ENCODE measurements at places on chromosomes 16 and 17.
A peak's percentile ranks its signal among the peaks of the same experiment; 100 is the strongest.

GRCh38 chr16:9438991-9439390, 347.5 kb downstream of the HAPSTR1 start:
- no peak for DNase-seq

- DNase-seq = no peak
Measured at GRCh38 chr17:79135628-79136405, 61.2 kb downstream of the ENGASE start.

DNA sequence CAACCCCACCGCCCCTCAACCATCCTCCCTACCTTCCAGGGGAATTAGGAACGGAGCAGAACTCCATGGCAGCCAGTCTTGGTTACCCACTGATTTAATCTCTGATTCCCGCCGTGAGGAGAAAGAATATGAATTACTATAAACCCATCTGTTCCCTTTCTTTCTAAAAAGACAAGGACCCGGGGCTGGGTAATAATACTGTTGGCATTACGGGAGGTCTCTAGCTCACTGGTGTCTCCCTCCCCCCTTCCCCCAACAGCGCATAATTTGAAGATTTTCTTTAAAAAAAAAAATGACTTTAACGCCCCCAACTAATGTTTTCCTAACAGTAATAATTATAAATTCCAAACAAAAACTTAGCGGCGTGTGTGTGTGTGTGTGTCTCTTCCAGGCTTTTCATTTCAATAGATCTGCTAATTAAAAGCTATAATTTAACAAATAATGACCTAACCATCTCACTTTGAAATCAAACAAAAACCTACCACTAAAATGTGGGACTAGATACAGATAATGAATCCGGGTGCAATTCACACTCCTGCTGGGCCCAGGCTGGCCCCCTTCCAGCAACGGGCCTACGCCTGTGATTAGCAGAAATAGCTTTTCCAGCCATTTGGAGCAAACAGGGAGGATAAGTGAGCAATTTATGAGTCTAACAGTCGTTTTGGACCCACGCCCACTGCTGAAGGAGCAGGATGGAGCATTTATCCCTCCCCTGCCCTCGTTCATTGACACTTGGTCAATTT, 18.2 kb upstream of the BHLHA9 start:
- no peak for DNase-seq

- no peak for DNase-seq
Measured at GRCh38 chr17:17913695-17914332, 58.4 kb downstream of the TOM1L2 start.

- no peak for DNase-seq
Measured at GRCh38 chr16:1026784-1027500, 45.4 kb downstream of the SOX8 start.

DNA sequence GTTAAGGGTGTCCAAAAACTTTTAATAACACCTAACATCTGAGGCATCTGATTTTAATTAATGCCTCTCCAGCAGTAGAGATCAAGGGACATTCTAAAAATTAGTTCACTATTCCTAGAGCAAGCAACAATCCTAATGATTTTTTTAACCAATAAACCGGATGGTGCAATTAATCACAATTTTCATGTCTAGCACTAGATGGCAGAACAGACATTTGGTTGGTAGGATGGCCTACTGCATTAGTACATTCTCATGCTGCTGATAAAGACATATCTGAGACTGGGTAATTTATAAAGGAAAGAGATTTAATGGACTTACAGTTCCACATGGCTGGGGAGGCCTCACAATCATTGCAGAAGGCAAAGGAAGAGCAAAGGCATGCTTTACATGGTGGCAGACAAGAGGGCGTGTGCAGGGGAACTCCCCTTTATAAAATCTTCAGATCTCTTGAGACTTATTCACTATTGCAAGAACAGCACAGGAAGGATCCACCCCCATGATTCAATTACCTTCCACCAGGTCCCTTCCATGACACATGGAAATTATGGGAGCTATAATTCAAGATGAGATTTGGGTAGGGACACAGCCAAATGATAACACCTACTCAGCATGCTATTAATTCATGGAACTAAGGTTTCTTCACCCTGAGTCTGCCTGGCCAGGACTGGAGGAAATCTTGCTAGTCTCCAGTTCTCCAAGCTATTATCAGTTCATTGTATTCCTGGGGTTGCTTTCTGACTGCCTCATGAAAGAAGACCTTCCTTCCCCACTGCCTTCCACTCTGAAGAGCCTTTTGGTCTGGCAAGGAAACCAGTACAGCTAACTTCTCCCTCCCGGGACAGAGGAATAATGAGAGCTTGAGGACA, 24.8 kb downstream of the HS3ST3A1 start:
- DNase-seq = no peak

GRCh38 chr17:15503731-15504130, 36.3 kb upstream of the CDRT4 start:
- DNase-seq = no peak

- no peak for DNase-seq
Measured at GRCh38 chr17:14545156-14545906, 244.4 kb downstream of the HS3ST3B1 start.

DNA sequence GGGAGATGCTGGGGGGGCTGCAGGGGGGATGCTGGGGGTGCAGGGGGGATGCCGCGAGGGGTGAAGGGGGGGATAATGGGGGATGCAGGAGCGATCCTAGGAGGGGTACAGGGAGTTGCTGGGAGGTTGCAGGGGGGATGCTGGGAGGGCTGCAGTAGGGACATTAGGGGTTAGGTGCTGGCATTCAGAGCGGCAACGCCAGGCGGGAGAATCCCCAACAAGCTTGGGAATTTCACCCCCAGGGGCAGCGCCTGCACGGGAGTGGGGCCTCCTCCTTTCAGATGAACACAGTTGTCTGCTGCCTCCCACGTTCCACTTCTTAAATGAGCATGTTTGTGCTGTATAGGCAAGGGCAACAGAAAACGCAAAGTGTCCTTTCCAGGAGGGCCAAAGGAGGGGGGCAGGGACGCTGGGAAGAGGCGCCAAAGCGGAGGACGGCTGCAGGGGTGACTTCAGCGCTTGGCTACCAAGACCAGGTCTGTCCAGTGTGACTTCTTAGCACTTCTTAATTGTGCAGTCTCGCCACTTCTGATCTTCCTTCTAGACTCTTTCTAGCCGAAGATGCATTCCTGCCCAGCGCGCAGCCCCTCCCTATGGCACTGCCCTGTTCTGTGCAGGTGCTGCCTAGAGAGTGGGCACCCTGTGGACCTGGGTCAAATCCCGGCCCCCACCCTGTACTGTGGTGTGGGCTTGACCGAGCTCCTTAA, 2.0 kb upstream of the SLC6A4 start:
- no peak for DNase-seq

DNA sequence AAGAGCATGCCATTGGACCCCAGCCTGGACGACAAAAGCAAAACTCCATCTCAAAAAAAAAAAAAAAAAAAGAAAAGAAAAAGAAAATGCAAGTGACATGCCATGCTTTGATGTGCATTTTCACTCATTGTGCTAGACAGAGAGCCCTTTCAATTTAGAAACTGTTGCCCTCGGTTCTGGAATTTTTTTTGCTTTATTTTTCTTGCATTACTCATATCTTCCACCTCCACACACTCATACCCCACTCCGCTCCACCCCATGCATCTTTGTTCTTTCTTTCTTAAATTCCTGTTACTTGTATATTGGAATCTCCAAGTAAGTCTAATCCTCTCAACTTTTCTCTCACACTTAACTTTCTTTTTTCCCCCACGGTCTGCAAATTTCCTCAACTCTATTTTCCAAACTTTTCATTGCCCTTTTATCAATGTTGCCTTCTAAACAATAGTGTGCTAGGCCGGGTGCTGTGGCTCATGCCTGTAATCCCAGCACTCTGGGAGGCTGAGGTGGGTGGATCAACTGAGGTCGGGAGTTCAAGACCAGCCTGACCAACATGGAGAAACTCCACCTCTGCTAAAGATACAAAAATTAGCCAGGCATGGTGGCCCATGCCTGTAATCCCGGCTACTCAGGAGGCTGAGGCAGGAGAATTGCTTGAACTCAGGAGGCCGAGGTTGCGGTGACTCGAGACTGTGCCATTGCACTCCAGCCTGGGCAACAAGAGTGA, 16.8 kb upstream of the SUZ12 start:
- DNase-seq = no peak

DNA sequence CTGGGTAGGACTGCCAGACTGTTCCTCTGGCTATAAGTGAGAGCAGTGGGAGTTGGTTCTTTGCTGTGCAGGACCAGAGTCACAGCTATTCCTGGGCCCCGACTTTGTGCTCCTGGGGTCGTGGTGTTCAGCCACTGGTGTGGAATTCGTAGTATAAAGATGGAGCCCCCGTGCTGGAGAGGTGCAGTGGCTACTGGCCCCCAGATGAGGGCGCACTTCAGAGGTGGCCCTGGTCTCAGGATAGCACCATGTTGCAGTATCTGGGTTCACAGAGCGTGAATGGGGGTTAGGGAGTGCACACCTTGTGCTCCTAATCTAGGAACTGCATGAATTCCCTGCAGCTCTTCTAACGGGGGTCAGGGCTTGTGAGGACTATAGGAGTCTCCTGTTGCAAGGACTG, 21.1 kb downstream of the TANC2 start:
- no peak for DNase-seq

DNA sequence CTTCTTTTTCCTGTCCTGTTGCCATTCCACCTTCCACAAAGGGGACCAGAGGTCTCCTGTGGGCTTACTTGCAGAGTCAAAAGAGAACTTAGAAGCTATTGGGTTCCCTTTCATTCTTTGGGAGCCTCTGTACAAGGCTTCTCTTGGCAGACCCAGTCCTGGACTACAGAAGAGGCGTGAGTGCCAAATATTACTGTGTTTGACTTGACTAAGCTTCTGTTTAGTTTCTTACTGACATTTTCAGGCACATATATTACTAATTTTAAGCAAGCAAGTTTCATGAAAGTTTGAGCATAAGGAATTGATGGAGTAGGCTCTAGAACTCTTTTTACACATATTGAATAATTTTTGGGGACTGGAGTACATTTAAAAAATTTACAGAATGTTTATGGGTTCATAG, 254.4 kb downstream of the HAPSTR1 start:
- DNase-seq = no peak

DNA sequence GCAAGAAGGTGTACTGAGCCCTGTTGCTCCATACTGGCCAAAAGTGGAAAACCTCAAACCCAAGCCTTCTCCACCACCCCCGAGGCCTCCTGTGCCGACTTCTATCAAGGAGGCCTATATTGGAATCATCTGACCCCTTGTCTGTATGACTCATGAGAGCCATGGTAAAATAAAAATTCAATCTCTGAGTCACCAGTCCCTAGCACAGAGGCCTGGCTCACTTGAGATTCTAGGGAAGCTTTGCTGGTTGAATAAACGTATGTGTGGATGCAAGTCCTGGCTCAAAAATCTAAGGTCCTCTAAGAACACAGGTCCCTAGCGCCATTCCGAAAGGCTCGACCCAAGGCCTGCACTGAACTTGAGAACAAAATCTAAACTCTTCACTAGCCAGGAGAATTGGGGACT, 15.0 kb downstream of the NSMCE1 start:
- no peak for DNase-seq

- DNase-seq = no peak
Measured at GRCh38 chr17:44076716-44077594, 6.4 kb downstream of the G6PC3 start.

GRCh38 chr16:69064764-69065313, 40.6 kb upstream of the HAS3 start:
- no peak for DNase-seq

GRCh38 chr16:14405611-14406537, 224.2 kb downstream of the PARN start:
- DNase-seq = peak; percentile 15

DNA sequence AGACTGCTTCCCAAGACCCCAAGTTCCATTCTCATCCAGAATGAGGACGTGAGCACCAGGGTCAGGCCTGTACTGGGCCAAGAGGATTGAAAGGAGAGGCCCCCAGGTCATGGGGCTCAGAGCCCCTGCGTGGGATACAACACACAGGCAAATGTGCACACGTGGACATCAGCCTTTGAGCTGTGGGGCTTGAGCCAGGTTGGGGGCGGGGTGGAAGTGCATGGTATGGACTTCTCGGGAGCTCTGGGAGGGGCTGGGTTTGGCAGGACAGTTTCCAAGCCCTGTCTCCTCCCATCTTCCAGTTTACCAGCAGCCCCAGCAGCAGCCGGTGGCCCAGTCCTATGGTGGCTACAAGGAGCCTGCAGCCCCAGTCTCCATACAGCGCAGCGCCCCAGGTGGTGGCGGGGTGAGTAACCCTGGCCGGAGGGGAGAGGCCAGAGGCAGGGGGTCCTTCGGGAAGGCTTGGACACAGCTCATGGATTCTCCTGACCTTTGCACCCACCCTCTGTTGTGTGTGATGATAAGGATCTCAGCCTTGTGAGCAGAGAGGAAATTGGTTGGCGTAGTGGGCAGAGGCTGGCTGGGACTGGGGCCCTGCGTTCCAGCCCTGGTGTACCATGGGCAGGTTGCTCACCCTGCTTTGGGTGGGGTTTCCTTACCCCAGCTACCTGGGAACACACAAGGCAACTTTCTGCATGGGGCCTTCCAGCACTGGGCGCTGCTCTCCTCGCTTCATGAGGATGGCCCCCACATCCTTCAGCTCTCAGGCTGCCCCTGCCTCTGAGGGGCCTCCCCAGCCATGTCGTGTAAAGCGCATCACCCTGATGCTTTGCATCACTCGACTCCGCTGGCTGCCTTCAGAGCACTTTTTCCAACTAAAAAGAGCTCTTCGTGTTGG, 10.4 kb upstream of the LASP1NB start:
- no peak for DNase-seq

DNA sequence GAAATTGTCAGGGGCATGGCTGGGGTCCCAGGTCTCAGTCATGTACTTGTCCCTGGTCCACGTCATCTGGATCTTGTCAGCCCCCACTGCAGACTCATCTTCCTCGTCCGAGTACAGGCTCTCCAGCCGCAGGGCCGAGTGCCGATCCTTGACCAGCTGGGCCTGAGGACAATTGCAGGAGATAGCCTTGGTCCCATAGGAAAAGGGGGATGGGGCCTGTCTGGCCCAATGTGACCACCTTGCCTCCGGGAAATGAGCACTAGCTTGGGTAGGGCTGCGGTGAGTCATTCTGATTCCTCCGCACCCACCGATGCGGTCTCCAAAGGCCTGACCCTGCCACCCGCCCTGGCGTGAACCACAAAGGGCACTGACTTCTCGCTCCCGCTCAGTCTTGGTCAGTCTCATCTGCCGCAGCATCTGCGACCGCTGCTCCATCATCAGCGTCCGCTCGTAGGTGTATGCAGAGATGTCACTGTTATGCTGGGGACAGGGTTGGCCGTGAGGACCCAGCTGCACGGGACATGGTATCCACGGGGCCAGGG, 1.5 kb upstream of the LCAT start:
- DNase-seq = no peak

DNA sequence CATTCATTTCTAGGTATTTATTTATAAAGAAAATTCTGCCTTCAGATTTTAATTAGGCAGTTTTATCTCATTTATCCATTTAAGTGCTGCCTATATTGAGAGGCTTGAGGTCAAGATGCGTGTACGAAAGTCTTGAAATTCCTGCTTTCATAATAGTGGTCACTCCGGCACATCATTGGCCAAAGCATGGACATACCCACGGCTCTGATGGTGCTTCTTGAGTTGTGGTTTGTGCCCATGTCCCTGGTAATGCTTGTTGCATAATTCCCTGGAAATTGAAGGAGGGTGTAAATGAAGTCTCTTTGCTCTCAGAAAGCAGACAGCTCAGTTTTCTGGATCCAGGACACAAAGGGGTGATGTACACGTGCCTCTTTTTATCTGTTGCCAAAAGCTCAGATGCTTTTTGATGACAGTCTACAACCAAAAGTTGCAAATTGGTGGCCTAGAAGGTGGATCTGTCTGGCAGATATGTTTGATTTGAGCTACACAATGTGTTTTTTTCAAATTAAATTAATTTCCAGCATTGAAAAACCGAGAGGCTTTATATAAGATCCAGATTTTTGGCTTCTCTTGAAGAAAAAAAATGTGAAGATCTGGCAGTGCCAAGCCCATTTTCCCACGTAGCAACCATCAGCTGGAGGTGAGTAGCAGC, 94.4 kb downstream of the SHISA9 start:
- DNase-seq = no peak
